Right cardiac atrium (tissue), 5 donors: ENCODE measurements at places on chromosomes 16 and 17. TPM values are rescaled to one million over a fixed set of nuclear protein-coding genes. Genes with fewer than 3 reads are reported as not detected.

Gene COQ9
- total RNA-seq, result 142 TPM

GRCh38 chr17:46125831-46126230 lies 67.4 kb downstream of the KANSL1 start:
- DNase-seq, result no peak

GRCh38 chr16:87327798-87328495 lies 10.8 kb upstream of the C16orf95 start:
- DNase-seq, result peak; percentile 33

DNA sequence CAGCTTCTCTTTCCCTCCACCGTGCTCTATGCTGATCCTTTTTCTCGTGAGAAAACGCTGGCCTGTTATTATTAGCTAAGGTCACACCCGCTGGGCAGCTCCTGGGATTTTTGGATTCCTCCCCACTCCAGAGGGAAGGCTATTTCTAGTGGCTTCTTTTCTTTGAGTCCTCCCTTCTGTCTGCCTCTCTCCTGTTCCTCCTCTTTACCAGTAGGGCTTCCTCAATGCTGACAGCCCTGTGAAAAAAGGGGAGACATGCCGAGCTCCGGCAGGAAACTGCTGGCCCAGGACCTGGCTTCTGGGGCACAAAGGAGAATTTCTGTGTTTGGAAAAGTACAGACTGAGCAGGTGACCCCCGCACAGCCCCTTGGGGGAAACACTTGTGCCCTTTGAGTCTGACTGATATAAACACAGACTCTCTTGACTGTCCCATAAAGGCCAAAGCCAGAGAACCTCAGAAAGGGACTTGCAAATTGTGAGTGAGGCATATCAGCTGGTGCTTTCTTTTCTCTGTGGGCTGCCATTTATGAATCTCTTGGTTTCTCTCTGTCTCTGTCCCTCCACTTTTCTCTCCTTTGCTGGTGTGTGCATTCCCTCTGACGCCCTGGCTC lies 14.0 kb upstream of the RNF135 start:
- DNase-seq, result peak; percentile 60

- DNase-seq, result peak; percentile 19
These were observed 12.3 kb downstream of the FOXF1 start for GRCh38 chr16:86522634-86523033.

Gene CCL16
- 0.15 TPM for total RNA-seq

DNA sequence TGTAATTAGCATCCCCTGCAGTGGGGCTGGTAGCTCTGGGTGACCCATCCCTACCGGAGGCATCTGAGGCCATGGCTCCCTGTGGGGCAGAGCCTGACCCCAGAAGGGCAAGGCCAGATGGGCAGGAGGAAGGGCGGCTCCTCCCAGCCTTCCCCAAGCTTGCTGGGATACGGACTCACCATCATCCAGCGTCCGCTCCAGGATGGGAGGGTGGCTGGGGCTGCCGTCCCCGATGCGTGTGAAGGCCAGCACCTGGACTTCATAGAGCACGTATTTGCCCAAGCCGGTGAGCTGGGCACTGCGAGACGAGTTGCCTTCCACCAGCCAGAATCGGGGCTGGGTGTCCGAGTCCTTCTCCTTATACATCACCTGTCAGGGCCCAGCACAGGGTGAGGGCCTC lies 81.6 kb upstream of the CDC42EP4 start:
- no peak for DNase-seq

Gene SMURF2
- 27.2 TPM for total RNA-seq

GRCh38 chr16:12327971-12328726 lies 351.6 kb downstream of the SNX29 start:
- DNase-seq, result no peak

GRCh38 chr16:48511071-48511540 lies 98.9 kb downstream of the N4BP1 start:
- no peak for DNase-seq

Gene KCTD19
- not detected for total RNA-seq

DNA sequence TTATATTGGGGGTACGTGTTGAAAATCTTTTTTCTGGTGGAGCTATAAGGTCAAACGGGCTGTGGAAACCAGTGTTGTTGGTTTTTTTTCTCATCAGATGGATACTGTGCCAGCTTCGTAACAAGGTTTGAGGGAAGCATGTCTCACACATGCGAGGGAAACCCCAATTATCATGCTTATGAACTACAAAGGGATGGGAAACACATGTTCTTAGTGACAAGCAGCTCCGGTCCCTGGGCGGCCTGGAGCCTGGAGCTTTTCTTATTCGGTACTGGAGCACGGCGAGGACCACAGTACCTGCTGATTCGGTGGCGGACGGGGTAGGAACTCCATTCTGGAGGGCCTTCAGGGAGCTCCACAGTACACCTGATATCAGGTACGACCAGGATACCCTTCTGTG lies 12.5 kb downstream of the SLC43A2 start:
- DNase-seq, result no peak

- DNase-seq, result peak; percentile 83
These were observed 382 bp downstream of the PITPNA start for GRCh38 chr17:1562176-1562643.

Gene ITGAL
- total RNA-seq, result 1.5 TPM

GRCh38 chr16:12356632-12357340 lies 380.3 kb downstream of the SNX29 start:
- DNase-seq, result no peak

Gene KRT9
- total RNA-seq, result not detected

Gene SPAG5
- 2.7 TPM for total RNA-seq
